T follicular helper cell (primary cell): ENCODE measurements at places on chromosomes 1 and 21.

DNA sequence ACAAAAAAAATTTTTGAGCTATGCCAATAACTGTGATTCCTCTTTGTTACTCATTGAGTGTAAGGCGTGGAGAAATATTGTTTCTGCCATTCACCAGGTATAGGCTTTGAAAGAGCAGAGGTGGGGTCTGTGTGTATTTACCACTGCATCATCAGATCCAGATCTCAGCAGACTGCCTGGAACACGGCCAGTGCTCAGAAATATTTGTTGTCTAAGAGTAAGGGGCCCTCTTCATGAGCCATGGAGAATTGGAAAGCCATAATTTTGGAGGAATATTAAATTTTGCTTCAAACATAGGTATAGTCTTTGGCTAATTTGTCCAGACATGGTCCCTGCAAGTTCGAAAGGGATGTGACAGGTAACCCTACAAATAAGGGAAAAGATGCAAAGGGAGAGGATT, 231.3 kb upstream of the IRF2BP2 start:
- no peak for DNase-seq

DNA sequence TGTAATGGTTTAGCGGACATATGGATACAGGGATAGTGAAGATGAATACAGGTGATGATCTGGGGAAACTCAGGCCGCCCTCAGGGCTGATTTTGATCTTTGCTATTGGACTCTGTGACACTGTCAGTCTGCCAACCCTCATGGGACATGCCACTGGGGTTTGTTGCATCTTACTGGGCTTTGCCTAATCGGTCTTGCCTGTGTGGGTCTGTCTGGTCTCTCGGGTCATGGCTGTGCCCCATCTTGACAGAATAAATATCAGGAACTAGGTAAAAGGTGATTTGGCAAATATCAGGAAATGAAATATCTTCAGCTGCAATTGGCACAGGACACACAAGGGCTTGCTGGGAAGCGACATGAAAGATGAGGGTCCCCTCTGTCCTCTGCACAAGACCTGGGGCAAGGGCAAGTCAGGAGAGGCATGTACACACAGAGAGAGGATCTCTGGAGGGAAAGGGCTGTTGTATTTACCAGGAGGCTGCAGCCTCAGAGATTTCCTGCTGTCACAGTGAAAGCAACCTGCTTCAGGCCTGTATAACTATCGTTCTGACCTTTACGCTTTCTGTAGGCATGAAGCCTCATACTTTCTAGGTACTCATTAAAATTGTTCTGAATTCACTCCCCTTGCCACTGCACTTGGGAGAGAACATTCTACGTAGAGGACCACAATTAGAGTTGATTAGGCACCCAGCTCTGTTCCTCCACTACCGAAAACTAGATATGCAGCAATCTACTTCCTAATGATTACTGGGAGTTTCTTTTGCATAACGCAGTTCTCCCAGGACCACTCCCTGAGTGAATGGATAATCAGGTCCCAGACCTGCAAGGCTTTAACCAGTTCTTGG, 52.0 kb upstream of the GADD45A start:
- no peak for DNase-seq

DNA sequence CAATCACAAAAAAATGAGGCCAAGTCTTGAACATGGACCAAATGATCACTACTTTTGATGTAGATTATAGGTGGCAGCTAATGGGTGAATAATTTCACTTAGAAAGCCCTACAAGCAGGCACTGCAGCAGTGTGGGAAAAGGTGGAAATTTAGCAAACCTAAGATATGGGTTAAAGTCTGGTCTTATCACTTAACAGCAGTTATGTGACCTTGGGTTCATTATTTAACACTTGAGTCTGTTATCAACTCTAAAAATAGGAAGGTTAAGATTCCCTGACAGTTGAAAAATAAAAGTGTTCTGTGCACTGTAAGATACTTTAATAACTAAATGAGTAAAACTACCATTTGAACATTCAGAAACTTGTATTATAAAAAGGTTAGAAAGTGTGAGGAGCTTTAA, 47.5 kb downstream of the SSX2IP start:
- no peak for DNase-seq

GRCh38 chr1:30000266-30000665, 723.1 kb downstream of the MATN1 start:
- no peak for DNase-seq
